H9 (cell line): ENCODE measurements at places on chromosomes 1 and 21. TPM values are rescaled to one million over a fixed set of nuclear protein-coding genes. Genes with fewer than 3 reads are reported as not detected.

The LCE2B gene
- total RNA-seq = not detected in 2 replicates

The FAM229A gene
- total RNA-seq = 5.6 and 8.3 TPM in 2 replicates

The DCST1 gene
- total RNA-seq = not detected in 2 replicates

The CFHR3 gene
- 0.81 and 1.4 TPM in 2 replicates for total RNA-seq

The LCE3D gene
- not detected in 2 replicates for total RNA-seq

The CYP4A22 gene
- total RNA-seq = not detected in 2 replicates

The MMEL1 gene
- 0.42 and 0.59 TPM in 2 replicates for total RNA-seq

The PTPRU gene
- 45.0 and 45.5 TPM in 2 replicates for total RNA-seq

The SLC9A1 gene
- 20.8 and 21.3 TPM in 2 replicates for total RNA-seq

The ATAD3B gene
- total RNA-seq = 76.8 and 78.6 TPM in 2 replicates

The KLHDC8A gene
- total RNA-seq = 0.96 and 1.0 TPM in 2 replicates

The UBL4B gene
- not detected in 2 replicates for total RNA-seq

The ZSWIM5 gene
- total RNA-seq = 3.4 and 3.5 TPM in 2 replicates

The HNRNPCL2 gene
- not detected in 2 replicates for total RNA-seq

The PPFIA4 gene
- 2.8 and 3.9 TPM in 2 replicates for total RNA-seq

The C1orf87 gene
- total RNA-seq = 0.15 and 0.33 TPM in 2 replicates

The IFI44 gene
- total RNA-seq = not detected in 2 replicates

The CLDN19 gene
- total RNA-seq = 11.1 and 12.5 TPM in 2 replicates

GRCh38 chr1:208029381-208030287 is 118.7 kb upstream of the CD34 start:
- DNase-seq = no peak

DNA sequence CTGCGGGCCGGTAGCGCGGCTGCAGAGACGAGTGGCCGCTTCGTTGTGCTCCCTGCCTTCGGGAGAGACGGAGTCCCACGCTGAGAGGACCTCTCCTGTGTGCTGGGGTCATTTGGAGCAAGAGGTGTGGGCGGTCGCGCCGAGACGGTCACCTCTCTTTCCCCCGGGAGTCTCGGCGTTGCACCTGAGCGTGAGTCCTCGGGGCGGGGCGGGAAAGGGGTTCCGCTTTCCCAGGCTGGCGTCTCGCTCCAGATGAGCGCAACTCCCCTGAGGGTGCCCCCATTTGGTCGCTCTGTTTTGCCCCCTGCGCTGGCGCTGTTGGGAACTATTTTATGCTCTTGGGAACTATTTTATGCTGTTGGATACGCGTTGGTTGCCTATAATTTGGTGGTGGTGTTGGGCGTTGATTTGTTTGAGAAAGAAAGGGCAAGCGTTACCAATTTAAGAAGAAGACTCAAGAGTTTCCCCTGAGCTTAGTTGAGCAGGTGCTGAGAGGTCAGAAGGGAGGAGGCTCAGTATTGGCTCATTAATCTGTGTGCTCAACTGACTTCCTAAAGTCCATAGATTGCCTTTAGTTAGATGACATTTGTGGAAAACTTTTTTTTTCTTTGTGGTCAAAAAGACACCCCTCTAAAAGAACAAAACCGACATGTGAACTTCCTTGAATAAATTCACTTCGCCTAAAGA is 683 bp downstream of the LRRC8B start:
- DNase-seq = no peak

GRCh38 chr1:244196571-244197285 is 145.6 kb downstream of the ZBTB18 start:
- no peak for DNase-seq

DNA sequence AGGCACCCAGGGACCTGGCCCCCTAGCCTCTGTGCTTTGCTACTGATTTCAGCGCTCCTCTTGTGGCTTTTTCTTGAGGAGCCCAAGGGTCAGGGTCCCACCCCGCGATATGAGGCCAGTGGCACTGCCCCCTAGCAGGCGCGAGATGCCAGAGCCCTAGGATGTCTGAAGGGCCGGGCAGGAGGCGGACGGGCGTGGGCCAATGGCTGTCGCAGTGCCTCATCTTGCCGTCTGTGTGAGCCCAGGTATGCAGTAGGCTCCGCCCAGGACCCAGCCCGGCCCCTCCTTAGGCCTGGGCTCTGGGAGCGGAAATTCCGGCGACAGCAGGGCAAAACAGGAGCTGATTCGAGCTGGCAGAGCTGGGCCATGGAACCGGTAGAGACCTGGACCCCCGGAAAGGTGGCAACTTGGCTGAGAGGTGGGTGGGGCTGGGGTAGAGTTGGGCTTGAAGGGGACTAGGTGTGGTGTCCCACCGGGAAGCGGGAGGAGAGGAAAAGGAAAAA is at the start of gene CNKSR1:
TSS of gene CNKSR1 (plus strand) at position 310 of the 503 bp plus-strand sequence. CDS start at position 367, 57 bp downstream.
- DNase-seq = peak; percentile 97

- DNase-seq = no peak
Observed at GRCh38 chr1:226985239-226985838, 45.2 kb downstream of the COQ8A start.

DNA sequence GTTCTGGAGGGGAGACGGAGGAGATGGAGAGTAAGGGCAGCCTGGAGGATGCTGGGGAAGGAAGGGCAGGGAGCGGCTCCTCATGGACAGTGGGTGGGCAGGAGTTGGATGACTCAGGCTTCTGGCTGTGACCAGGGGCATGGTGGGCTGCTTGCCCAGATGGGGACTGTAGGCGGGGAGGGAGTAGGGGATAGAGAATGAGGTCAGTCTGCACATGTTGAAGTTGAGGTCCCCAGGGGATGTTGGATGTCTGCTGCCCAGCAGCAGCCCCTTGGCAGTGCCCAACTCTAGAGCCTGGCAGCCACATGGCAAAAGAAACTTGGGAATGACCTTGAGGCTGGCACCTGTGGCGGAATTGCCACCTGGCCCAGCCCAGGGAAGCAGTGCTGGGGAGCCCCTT is 6.4 kb downstream of the SELENON start:
- DNase-seq = no peak

- peak; percentile 59 for DNase-seq
Observed at GRCh38 chr1:226210571-226211176, 12.8 kb upstream of the MIXL1 start.

DNA sequence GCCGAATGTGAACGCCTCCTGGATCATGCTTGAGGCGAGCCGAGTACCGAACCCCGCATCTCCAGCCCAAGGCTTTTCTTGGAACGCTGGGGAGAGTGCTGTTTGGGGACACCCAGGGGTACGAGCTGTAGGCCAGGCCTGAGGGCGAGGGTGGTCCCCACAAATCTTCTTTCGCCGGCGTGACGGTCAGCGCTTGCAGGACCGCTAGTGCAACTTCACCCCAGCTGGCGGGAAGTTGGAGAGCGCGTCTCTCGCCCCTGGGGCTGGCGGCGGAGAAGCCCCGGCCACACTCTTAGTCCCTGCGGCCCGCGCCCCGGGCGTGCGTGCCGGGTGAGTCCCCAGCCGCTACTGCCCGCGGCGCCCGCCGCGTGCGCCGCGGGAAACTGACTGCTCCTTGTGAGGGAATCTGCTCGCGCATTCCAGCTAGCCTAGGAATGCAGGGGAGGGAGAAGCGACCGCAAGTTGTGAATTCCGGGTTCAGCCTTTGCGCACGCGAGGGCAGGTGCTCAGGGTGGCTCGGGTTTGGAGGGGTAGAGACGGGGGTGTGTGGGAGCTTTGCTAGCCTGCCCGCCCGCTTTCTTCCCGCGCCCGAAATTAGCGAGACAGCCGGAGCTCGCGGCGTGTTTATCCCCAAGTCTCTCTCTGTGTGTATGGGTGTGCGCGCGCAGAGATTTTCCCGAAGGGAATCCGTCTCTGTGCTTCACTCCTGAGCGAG is 884 bp downstream of the LHX4 start:
- peak; percentile 74 for DNase-seq

DNA sequence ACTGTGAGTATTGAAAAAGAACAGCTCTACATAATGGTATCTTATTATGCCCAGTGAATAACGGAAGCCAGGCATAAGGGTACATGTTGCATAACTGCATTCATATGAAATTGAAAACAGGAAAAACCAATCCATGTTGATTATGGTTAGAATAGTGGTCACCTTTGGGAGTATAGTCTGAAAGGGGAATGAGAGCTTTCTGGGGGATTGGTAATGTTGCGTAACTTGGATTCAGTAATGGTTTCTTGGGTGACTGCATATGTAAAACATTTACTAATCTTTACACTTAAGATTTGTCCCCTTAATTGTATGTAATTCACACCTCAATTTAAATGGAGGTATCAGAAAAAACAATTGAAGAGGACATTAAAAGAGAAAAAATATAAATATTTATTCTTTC is 292.1 kb downstream of the LMO4 start:
- DNase-seq = no peak

- DNase-seq = no peak
Observed at GRCh38 chr1:41149570-41149969, 92.5 kb downstream of the SCMH1 start.

GRCh38 chr1:41536361-41536802 is 51.9 kb upstream of the EDN2 start:
- DNase-seq = no peak

GRCh38 chr1:75855734-75856133 is 59.1 kb downstream of the MSH4 start:
- no peak for DNase-seq

DNA sequence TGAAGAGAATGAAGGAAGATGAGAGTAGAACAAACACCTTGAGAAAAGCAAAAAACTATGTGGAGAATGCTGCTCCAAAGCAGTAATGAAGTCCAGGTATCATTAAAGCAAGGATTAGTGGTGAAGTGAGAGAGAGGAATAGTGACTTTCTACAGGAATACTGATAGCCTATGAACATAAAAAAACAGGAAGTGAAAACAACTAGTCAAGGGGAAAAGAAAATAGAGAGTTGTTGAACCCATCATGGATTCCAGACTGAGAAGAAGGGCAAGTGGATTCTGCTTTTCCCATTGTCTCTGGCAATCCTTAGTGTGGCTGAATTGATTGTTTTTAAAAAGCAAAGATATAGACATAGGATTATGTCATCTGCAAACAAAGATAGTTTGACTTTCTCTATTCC is 119.9 kb upstream of the LHX8 start:
- DNase-seq = no peak

DNA sequence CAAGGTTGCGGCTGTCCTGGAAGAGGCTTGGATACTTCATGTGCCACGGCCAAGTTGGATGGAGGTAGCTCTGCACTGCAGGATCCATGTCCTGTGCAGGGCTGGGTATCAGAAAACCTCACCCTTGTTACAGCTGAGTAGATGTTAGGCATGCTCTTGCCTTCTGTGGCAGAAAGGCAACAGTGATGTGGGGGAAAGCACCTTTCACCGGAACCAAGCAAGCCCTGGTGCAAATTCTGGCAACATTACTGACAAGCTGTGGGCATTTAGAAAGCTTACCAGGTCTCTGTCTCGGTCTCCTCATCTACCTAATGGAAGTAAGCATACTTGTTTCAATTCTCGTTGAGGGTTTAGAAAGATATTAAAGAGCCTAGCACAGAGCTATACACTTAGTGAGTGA is 14.5 kb upstream of the CDCA8 start:
- no peak for DNase-seq

- no peak for DNase-seq
Observed at GRCh38 chr1:42157667-42158066, 4.5 kb downstream of the GUCA2B start.

GRCh38 chr1:12513181-12513580 is 104.8 kb downstream of the DHRS3 start:
- no peak for DNase-seq

DNA sequence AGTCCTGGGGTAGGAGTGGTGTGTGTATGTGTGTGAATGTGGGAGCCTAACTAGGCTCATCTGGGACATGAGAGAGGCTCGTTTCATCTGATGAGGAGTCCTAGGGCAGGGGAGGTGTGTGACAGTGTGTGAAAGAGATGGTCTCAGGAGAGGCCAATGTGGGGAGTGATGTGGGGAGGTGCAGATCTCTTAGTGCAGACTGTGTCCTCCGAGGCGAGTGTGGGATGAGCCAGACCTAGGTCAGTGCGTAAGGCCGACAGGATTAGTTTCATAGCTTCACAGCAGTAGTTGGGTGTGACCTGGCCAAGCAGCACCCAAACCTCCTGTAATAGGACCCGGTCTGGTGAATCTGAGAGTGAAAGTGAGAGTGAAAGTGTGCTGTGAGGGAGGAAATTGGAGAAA is 94.7 kb downstream of the LIPI start:
- no peak for DNase-seq

DNA sequence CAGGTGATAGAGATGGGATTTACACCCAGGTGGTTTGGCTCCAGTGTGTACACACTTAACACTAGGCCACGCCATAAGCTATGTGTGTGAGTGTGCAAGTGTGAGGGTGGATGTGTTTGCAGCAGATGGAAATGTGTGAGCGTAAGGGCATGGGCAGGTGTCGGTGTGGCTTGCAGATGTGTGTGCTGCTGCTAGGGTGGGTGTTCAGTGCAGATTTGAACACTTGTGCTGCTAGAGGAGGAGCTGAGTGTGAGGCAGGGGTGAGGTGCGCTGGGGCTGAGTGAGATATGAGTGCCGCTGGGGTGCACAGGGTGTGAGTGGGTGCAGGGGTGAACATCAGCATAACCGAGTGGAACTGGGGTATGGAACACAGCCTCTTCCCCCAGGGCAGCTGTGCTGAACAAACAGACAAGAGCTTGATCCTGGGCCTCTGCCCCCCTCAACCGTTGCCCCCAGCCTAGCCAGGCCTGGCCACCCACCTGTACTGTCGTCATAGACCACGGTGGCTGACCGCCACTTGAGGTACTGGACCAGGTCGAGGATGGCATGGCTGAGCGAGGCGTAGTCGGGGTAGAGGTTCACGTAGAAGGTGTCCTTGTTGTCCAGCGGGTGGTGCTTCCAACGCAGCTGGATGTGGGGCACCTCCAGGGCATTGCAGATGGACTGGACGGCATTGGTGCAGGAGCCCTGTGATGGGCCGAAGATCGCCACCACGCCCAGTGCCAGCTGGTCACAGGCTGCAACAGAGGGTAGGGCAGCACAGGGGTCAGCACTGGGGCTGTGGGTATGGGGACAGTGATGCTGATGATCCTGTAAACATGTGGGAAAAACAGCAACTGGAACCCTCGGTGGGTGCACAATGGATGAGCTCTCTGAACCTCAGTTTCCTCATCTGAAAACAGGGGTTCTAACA is 153.9 kb downstream of the GRIK3 start:
- peak; percentile 22 for DNase-seq

GRCh38 chr1:227391211-227391610 is 72.9 kb upstream of the CDC42BPA start:
- DNase-seq = no peak

GRCh38 chr1:89356658-89357400 is 7.0 kb upstream of the GBP6 start:
- DNase-seq = no peak

DNA sequence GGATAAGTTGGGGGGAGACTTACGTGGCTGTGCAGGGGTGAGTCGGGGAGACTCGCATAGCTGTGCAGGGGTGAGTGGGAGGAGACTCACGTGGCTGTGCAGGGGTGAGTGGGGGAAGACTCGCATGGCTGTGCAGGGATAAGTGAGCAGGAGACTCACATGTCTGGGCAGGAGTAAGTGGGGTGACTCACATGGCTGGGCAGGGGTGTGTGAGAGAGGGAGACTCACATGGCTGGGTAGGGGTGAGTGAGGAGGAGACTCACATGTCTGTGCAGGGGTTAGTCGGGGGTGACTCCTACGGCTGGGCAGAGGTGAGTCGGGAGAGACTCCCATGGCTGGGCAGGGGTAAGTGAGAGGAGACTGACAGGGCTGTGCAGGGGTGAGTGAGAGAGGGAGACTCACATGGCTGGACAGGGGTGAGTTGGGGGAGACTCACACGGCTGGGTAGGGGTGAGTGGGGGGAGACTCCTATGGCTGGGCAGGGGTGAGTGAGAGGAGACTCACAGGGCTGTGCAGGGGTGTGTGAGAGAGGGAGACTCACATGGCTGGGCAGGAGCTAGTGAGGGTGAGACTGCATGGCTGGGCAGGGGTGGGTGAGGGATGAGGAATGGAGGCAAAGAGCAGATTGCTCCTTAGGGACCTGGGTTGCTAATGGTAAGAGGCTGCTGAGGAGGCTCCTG is 56.0 kb upstream of the ABCG1 start:
- no peak for DNase-seq

- DNase-seq = no peak
Observed at GRCh38 chr1:191993549-191993948, 164.7 kb upstream of the RGS18 start.
